ENCODE measurements at places on chromosomes 4 and X. TPM values are rescaled to one million over a fixed set of nuclear protein-coding genes. Genes with fewer than 3 reads are reported as not detected.

Gene CENPI
- total RNA-seq = 6.5 TPM

Gene PNCK
- total RNA-seq = not detected

Gene SLC25A43
- 22.4 TPM for total RNA-seq

Gene GUCY1A1
- total RNA-seq = 0.39 TPM

All from epithelial cell of alveolus of lung (primary cell).